ENCODE measurements at places on chromosomes 5 and 9.

DNA sequence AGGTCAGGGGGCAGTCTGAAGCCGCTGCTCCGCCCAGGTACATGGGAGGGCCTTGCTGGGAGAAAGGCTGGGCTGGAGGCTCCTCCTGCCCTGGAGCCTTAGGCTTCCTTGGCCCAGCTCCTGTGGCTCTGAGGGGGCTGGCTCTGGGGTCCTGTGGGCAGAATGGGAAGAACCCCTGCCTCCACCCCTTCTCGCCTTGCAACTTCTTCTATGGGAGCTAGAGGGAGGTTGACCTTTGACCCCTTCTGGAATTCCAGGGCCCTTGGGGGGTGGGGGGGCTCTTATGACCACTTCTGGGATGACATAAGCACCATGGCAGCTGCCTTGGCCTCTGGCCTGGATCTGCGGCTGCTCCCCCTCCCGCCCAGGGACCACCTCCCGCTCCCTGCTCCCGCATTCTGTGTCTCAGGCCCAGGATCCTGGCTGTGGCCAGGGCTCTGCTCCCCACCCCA, 32.2 kb downstream of the IER5L start:
- DNase-seq: no peak

GRCh38 chr9:87425202-87425601, 72.5 kb upstream of the DAPK1 start:
- DNase-seq: peak; percentile 80

- DNase-seq: no peak
Measured at GRCh38 chr5:74502479-74502950, 138.0 kb downstream of the ENC1 start.

GRCh38 chr9:116475201-116475600, 211.9 kb upstream of the TRIM32 start:
- DNase-seq: no peak

GRCh38 chr5:30324083-30324482, 869.4 kb upstream of the CDH6 start:
- DNase-seq: no peak

All from CD14-positive monocyte (primary cell).